ENCODE measurements at places on chromosomes 3 and 15.

DNA sequence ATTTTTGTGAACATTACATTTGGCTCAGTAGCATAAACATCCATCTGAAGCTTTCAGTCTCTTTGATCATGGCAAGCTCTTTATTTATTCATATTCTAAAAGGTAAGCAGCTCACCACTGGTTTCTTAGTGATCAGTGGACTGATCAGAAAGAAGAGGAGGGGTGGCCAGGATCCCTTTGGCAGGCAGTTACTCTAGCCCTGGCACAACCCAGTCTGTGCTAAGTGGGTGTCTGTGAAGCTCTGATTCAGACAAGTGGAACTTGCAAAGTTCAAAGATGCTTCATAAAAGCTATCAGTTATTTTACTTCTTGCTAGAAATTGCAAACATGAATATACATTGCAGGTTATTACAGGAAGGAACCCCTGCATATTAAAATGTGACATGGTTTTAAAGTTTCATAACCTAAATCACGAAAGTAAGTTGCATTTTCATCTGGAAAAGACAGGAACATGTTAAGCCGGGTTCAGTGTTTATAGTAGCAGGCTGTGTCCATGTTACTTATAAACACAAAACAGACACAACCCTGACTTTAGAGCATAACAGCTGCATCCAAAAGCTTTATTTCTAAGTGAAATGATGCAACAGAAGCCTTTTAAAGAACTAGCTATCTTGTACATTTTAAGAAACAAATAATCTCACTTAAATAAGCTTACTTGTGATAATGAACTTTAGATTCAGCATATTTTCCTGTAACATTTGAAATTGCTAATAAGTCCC lies 785.3 kb downstream of the MCTP2 start:
- no peak for DNase-seq

- DNase-seq, result no peak
Measured at GRCh38 chr15:98674336-98674735, 26.0 kb downstream of the IGF1R start.

DNA sequence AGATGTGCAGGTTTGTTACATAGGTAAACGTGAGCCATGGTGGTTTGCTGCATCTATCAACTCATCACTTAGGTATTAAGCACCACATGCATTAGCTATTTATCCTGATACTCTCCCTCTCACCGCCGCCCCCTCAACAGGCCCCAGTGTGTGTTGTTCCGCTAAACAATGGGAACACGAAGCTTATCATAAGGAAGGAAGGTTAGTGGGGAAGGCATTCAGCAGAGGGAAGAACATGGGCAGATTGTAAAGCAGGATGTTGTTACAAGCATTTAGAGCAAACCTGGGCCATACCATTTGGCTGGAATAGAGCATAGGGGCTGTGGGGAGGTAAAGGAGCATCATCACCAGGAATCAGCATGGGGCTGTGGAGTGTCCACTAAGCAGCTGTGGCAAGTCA lies 111.8 kb downstream of the SSR3 start:
- no peak for DNase-seq

- DNase-seq, result no peak
Measured at GRCh38 chr3:53780171-53780570, 66.0 kb downstream of the CHDH start.

DNA sequence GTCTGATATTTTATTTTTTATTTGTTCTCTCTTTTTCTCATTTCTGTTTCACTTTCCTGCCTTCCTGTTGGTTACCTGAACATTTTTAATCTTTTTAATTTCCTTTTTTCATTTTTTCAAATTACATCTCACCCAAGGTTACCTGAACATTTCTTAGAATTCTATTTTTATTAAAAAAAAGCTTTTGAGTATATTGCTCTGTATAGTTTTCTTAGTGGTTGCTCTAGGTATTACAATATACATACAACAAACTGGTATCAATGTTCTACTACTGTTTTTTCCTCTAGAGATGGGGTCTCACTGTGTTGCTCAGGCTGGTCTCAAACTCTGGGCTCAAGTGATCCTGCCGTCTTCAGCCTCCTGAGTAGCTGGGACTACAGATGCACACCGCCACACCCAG lies 79.4 kb downstream of the DHX30 start:
- no peak for DNase-seq

- DNase-seq, result no peak
Measured at GRCh38 chr3:83076041-83076440, 1314.6 kb upstream of the GBE1 start.

DNA sequence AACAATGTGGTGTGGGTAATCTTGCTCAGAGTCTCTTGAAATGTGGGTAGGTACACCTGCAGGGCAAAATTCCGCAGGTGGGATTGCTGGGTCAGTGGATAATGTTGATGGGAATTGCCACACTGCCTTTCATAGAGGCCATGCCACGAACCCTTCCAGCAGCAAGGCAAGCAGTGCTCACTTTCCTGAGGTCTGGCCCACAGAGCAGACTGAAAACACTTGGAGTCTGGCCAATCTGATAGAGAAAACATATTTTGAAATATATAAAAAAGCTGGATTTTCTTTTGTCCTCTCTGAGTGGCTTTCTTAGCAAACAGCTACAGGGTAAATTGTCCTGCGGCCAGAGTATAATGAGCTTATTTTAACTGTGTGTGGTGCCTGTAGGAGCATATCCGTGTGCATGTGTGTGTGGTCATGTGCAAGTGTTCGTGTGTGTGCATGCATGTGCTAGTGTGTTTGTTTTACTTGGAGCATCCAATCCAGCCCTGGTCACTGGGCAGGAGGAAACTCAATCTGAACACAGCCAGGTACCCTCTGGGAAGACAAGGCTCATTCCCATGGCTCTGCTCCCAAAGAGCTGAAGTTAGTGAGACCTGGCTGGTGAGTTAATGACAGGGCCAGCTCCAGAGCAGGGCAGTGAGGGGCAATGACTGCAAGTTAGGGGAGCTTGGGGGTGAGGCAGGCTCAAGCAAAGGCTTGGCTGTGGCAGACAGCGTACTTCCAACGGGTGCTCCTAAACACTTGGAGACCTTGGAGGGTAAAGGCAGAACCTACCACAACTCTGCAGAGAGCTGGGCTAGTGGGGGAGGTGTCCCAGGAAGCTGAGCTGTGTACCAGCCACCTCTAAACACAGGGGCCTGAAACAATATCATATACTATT lies 91.3 kb downstream of the PLXNA1 start:
- DNase-seq, result no peak

DNA sequence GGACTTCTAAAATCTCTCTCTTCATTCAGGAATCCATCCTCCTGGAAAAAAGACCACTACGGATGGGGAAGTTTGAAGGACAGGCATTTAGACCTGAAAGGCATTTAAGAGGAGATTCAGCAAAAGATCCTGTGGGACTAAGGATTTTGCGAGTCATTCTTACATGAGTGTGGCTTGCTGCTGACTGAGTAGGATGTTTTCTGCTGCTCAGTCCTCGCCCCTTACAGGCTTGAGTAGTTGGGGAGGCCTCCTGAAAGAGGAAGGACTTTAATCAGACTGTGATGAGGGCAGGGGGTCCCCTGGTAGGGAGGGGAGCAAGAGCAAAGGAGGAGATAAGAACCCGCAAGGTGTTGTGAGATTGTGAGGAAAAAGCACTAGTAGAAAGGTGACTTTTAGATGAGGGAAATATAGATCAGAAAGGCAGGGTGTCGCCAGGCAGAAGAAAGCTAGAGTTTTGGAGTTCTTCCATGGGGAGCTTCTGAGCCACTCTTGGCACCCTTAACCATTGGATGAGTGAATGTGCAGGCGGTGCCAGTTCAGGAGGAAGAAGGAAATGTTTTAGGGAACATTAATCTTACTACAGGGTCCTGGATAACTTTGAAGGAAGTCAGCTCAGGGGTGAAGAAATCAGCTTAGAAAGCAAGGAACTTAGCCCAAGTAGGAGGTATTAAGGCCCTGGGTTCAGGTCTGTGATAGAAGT lies 171.1 kb downstream of the RORA start:
- DNase-seq, result no peak

DNA sequence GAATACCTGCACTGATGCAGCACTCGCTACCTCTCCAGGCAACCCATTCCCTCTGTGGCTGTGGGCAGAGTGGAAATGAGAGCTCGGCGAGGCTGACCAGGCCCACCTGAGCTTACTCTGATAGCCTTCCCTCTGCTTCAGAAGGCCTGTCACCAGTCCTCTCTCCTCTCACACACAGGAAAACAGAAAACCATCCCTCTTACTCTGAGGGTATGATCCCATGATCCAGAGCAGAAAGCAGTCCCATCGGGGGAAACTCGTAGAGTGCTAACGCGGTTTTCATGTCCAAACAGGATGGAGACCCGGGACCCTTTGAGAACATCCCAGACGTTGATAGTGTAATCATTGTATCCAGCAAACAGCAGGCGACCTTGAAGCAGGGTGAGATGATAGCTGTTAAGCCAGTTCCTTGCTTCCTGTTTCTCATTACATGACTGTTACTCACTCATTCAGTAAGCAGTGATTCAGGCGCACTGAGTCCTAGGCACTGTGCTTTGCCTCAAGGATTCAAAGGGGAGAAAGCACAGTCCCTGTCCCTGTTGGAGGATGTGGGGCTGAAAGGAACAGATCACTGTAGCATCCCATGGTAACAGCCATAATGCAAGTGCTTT lies 11.8 kb upstream of the BCL2L10 start:
- no peak for DNase-seq

DNA sequence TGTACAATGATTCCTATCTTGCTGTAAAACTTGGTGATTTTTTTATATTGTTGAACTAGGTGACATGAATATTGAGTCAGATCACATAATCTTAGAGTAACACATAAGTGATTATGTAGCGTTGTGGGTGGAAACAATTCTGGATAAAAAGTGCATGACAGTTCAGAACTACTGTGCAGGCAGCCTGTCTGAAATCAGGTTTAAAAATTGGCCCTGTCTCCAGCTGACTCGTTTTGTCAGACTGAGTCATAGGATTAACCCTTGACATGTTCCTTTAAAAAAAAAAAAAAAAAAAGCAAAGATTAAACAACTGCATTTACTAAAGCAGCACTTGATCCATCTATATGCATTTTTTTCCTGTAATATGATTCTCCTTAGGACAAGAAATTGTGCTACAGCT lies 160.0 kb upstream of the CGNL1 start:
- DNase-seq, result no peak

GRCh38 chr3:72768006-72768441 lies 80.2 kb downstream of the SHQ1 start:
- DNase-seq, result no peak

- DNase-seq, result no peak
Measured at GRCh38 chr3:93855401-93855800, 118.3 kb downstream of the PROS1 start.

GRCh38 chr3:195253923-195254432 lies 17.0 kb downstream of the XXYLT1 start:
- no peak for DNase-seq

- no peak for DNase-seq
Measured at GRCh38 chr15:77980098-77980497, 97.4 kb downstream of the TBC1D2B start.

DNA sequence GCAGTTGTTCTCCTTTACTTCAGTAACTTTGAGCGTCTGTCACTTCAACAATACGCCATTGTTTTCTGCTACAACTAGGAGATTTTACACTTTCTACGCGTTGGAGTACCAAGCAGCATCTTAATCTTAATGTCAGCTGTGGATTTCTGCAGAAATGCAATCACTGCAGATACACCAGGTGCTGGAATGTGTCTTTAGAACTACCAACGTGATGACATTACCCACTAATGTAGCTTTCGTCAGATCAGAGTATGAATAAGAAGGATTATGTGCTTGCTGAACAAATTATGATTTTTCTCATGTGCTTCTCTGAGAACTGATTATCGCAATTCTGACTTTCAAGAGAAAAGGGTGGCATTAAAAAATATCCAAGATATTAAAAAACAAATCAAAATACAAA lies 77.5 kb upstream of the CNTN3 start:
- DNase-seq, result no peak

GRCh38 chr15:69653846-69654245 lies 201.2 kb downstream of the RPLP1 start:
- DNase-seq, result no peak

DNA sequence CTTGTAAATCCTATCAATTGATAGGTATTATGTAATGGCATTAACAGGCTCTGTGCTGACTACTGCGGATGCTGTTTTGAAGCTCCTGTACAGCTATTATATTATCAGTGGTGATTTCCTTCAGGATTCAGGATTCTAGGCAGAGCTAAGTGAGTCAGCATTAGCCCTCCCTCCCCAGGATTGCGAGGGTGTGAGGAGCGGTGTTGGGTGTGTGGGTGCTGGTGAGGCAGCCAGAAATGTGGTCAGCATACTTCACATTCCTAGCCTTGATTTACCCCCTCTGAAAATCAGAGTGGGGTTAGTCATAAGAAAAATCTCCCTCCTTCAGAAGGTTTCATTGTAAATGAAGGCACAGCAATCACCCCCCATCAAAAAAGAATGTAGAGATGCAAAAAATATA lies 72.5 kb downstream of the SNTN start:
- DNase-seq, result no peak

DNA sequence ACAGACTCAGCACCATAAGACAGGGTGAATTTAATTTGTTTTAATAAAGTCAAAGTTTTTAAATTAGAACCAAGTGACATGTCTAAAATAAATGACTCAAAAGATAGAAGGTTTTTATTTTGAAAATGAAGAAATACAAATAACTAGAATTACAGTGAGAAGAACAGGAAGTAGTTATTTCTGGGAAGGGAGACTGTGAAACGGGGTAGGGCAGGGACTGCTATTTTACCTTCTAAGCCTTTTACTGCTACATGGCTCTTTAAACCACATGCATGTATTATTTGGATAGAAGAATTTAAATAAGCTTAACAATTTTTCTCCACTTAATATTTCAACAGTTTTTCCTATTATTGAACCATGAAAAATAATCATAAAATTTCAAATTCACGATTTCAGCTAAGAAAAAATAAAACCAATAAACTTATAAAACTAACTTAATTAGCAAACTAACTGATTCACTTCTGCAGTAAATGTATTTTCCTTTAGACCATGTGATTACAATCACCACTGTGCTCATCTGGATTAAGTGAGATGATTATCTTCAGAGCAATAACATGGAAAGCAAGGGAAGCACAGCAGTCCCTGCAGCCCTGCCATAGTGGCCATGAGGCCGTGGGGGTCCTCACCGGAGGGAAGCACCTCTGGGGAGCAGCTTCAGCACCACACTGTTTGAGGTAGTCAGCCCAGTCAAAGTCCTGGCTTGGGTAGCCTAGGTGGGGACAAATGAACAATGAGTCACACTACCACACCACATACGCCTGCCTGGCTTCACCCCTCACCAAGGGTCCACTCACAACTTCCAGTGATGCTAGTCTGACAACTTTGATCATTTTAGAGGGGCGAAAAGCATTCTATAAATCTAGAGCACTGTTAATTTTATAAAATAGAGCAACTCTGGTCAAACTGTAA lies 28.3 kb upstream of the STIMATE start:
- DNase-seq, result no peak

- no peak for DNase-seq
Measured at GRCh38 chr3:10162185-10162584, 2.5 kb upstream of the IRAK2 start.

DNA sequence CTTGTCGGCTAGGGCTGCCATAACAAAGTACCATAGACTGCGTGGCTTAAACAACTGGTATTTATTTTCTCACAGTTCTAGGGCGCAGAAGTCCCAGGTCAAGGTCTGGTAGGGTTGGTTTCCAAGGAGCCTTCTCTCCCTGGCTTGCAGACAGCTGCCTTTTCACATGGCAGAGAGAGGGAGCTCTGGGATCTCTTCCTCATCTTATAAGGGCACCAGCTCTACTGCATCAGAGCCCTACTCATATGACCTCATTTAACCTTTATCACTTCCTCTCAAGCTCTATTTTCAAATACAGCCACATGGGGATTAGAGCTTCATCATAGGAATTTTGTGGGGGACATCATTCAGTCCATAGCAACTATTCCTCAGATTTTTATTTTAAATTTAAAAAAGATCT lies 17.6 kb upstream of the PAQR9 start:
- no peak for DNase-seq

Data from stimulated activated CD8-positive, alpha-beta memory T cell treated with anti-CD3 and anti-CD28 coated beads, Interleukin-15, amount 100 ng/mL, for 48 hours (primary cell).